ENCODE measurements at places on chromosomes 7 and 10.

GRCh38 chr10:69957886-69958555 is 94.6 kb upstream of the MACROH2A2 start:
- DNase-seq, result no peak

GRCh38 chr7:139092090-139092796 is 17.3 kb downstream of the ZC3HAV1 start:
- DNase-seq, result no peak

- no peak for DNase-seq
These were observed 140.1 kb upstream of the JCAD start for GRCh38 chr10:30199376-30200016.

- DNase-seq, result no peak
These were observed 140.1 kb downstream of the PLXNA4 start for GRCh38 chr7:132436121-132436520.

DNA sequence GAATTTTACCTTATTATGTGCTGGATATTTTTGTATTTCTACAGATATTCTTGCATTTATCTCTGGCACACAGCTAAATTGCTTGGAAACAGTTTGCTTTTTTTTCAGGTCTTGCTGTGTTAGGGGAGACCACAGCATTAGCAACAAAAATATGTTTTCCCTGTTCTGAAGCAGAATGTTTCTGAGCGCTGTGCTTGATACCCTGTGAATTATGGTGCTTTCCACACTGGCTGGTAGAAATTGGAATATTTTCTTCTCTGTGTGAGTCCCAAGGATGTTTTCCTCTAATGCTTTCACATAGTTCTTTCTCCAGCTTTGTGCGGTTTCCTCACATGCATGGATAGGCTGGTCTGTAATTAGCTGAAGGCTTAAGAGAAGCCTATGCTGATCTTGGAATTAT is 651.6 kb upstream of the IGFBP3 start:
- DNase-seq, result no peak

- DNase-seq, result no peak
These were observed 257.6 kb upstream of the GHITM start for GRCh38 chr10:83881661-83882060.

Measured in activated CD8-positive, alpha-beta memory T cell treated with anti-CD3 and anti-CD28 coated beads for 1 hour (primary cell).